Stimulated activated CD8-positive, alpha-beta memory T cell treated with anti-CD3 and anti-CD28 coated beads, Interleukin-4, amount 100 ng/mL, for 4 hours (primary cell): ENCODE measurements at places on chromosomes 5 and 9.
A peak's percentile ranks its signal among the peaks of the same experiment; 100 is the strongest.

GRCh38 chr9:93593144-93593658 lies 16.8 kb downstream of the PHF2 start:
- DNase-seq, result no peak

GRCh38 chr5:122322801-122323548 lies 10.9 kb downstream of the SNCAIP start:
- no peak for DNase-seq

- no peak for DNase-seq
Observed at GRCh38 chr9:136705564-136705963, 6.8 kb upstream of the DIPK1B start.

DNA sequence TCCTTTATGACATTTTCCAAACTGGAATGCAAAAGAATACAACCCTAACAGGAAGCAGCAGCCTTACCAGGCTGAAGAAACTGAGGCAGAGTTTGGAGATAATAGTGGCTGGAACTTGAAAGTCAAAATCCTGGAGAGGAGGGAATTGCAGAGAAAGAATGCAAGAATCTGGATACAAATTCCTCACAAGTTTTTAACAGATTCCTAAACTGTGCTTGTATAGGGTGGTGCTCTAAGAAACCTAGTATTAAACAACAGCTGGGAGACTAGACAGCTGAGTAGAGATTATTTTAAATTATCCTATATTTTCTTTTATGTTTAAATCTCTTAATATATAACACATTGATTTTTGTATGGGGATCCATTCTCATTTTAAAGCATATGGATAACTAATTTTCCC lies 30.7 kb downstream of the INVS start:
- DNase-seq, result no peak

- DNase-seq, result no peak
Observed at GRCh38 chr9:131621551-131622358, 76.4 kb downstream of the PRRT1B start.

- DNase-seq, result peak; percentile 87
Observed at GRCh38 chr5:36241631-36242533, at the start of gene NADK2. NADK2 (minus strand) TSS chr5:36241925; CDS start chr5:36241798, 127 bp downstream.

GRCh38 chr5:131496400-131496713 lies 138.7 kb downstream of the RAPGEF6 start:
- DNase-seq, result no peak

- no peak for DNase-seq
Observed at GRCh38 chr5:109196823-109197160, 213.0 kb downstream of the PJA2 start.

GRCh38 chr5:35781181-35781790 lies 75.4 kb upstream of the IL7R start:
- no peak for DNase-seq
